HS-5 (cell line): ENCODE measurements at places on chromosomes 12 and 14.

- DNase-seq = no peak
These were observed 73.4 kb upstream of the ETV6 start for GRCh38 chr12:11576104-11576503.

DNA sequence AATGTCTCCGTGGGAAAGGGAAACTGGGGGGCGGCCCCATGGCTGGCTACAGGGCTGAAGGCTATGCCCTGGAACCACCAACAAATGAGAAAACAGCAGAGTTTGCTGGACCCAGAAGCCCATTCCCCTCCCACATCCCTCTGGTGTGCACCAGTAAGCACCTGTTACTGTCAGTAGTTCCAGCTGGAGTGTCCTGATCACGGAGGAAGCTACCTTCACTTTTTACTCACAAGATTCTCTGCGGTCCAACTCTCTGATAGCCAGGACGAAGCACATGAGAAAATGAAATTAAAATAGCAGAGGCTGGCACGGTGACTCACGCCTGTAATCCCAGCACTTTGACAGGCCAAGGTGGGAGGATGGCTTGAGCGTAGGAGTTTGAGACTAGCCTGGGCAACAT is 22.7 kb upstream of the MEG3 start:
- no peak for DNase-seq

DNA sequence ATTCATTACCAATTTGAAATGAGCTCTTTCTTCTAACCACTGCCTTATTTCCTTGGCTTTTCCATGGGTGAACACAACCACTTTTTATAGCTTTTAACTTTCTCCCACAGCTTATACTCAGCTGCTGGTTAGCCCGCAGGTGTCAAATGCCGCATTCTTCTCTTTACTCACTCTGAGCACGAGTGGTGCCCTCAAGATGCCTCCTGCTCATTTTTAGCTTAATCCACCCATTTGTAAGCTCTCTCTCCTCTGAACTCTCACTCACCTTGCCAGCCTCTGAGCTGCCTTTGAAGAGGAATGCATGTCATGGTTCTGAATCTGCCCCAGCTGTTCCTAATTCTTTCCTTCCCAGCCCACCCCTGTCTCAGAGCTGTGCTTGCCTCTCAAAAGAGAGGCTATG is 449.4 kb upstream of the PRICKLE1 start:
- no peak for DNase-seq

GRCh38 chr12:92151916-92152315 is 6.3 kb upstream of the BTG1 start:
- DNase-seq = no peak

DNA sequence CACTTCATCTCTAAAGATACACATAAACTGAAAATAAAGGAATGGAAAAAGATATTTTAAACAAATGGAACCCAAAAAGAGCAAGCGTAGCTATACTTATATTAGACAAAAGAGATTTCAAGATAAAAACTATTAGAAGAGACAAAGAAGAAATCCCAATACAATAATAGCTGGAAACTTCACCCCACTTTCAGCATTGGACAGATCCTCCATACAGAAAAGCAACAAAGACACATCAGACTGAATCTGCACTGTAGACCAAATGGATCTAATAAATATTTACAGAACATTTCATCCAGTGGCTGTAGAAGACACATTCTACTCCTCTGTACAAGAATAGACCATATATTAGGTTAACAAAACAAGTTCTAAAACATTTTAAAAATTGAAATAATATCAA is 117.6 kb upstream of the PDE3A start:
- DNase-seq = no peak

GRCh38 chr14:93430315-93431035 is at the start of gene UNC79:
Gene UNC79 (plus strand): TSS chr14:93430939. CDS start chr14:93431030, 91 bp downstream.
- no peak for DNase-seq

GRCh38 chr14:76902591-76902990 is 76.4 kb downstream of the LRRC74A start:
- DNase-seq = no peak

DNA sequence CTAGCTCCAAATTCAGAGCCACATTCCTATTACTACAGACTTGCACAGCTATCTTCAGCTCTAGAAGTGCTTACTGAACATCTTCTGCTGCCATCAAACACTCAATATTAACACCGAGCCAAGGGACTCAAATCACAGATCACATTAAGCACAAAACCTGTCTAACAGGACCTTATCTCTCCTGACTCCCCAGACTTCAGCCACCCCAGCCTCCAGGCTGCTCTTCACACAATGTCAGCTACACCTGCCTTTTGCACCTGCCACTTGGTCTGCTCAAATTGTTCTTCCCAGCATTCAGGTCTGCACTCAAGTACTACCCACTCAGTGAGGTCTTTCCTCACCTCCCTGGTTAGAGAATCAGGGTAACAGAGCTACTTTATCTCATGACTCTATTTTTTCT is 57.1 kb downstream of the GALC start:
- no peak for DNase-seq

GRCh38 chr12:132761032-132761920 is at the start of gene ANKLE2:
Gene ANKLE2 (minus strand): TSS chr12:132761832. CDS start chr12:132761798, 34 bp downstream.
- DNase-seq = peak; percentile 18

GRCh38 chr14:86915406-86915805 is 1077.6 kb downstream of the GALC start:
- DNase-seq = no peak

GRCh38 chr12:123512838-123513665 is 20.5 kb downstream of the RILPL1 start:
- no peak for DNase-seq

GRCh38 chr12:110088936-110089335 is 35.2 kb upstream of the IFT81 start:
- no peak for DNase-seq

- no peak for DNase-seq
These were observed 102.7 kb downstream of the DACT1 start for GRCh38 chr14:58740379-58740935.

DNA sequence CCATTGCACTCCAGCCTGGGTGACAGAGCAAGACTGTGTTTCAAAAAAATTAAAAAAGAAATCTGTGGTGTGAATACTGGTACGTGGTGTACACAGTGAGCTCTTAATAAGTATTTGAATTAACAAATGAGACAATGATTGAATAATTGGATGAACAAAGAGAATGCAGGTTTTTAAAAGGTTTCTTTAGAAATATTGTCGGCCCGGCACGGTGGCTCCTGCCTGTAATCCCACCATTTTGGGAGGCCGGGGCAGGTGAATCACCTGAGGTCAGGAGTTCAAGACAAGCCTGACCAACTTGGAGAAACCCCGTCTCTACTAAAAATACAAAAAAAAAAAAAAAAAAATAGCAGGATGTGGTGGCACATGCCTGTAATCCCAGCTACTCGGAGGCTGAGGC is 6.6 kb downstream of the HIF1A start:
- DNase-seq = no peak

- DNase-seq = no peak
These were observed 828.3 kb downstream of the DIO2 start for GRCh38 chr14:79383031-79383430.

- DNase-seq = no peak
These were observed 4.4 kb upstream of the FAM186B start for GRCh38 chr12:49609875-49610154.

- no peak for DNase-seq
These were observed 78.3 kb downstream of the TSHR start for GRCh38 chr14:81033698-81034240.

- no peak for DNase-seq
These were observed 96.1 kb downstream of the DAD1 start for GRCh38 chr14:22492622-22493542.

DNA sequence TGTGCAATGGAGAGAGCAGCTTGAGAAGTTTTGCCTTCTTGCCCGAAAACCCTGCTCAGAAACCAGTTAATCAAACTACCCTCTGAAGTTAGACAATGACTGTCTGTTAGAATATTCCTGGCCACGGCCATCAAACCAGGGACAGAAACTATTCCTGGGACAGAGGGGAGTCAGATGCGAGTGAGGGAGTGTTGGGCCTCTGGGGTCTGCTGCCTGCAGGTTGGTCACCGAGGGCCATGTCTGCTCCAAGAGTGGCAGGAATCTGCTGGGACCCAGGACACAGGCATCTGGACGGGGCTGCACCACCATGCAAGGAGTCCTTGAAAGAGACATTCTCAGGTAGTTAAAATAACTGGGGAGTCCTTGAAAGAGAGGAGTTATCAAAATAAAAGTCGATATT is 16.9 kb upstream of the EIF2B2 start:
- DNase-seq = no peak

GRCh38 chr12:54360717-54361456 is 3.4 kb downstream of the GPR84 start:
- no peak for DNase-seq

GRCh38 chr12:52229836-52230343 is 3.2 kb upstream of the KRT7 start:
- no peak for DNase-seq

DNA sequence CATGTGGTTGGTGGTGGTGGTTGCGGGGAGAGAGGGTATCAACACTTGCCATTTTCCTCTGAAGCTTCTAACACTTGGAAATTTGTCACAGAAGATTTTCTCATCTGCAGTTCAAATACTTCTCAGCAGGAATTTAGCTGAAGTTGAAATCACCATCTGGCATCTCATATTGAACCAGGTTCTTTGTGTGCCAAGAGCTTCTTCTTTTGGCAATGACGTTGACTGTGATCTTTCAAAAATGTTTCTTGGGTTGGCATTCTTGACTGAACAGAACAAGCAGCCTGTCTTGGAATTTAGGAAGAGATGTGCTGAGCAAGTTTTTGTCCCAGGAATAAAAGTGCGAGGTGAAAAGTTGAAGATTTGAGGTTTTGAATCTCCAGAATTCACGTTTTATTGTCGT is 8.7 kb upstream of the NIN start:
- no peak for DNase-seq

DNA sequence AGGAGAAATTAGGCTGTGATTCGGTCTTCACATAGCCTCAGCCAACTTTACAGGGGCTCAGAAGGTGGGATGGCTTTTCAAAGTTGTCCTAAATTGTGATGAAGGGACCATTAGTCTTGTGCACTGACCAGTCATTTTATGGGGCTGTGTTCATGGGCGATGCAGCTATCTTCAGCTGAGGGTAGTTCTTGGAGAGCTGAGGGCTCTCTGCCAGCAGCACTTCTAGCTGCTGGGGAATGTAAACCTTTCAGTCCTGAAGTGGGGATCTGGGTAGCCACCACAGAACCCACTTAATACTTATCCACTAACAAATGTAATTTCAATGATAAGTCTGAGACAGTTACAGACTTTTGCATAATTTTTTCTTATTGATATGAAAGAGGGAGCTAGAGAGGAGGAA is 270.6 kb downstream of the AEBP2 start:
- no peak for DNase-seq

- peak; percentile 6 for DNase-seq
These were observed 315.7 kb downstream of the NAV3 start for GRCh38 chr12:78146365-78146772.

DNA sequence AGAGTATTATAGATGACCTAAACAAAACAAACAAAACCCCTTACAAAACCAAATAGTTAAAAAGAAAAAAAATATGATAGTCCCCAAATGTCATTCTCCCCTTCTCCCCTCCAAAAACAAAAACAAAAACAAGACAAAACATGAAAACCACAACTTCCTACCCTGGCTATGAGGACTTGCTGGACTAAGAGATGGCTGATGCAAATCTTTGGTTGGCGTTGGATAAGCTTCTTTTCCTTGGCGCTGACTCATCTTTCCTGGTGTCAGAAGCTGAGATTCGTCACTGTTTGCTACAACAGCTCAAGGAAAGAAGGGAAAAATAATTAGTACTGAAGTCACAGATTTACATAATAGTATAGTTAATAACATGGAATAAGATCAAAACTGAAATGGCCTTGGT is 102.5 kb upstream of the BBS10 start:
- peak; percentile 78 for DNase-seq

- no peak for DNase-seq
These were observed 612 bp downstream of the TRAPPC6B start for GRCh38 chr14:39169541-39169900.

GRCh38 chr12:13211191-13211858 is 14.8 kb downstream of the EMP1 start:
- no peak for DNase-seq

DNA sequence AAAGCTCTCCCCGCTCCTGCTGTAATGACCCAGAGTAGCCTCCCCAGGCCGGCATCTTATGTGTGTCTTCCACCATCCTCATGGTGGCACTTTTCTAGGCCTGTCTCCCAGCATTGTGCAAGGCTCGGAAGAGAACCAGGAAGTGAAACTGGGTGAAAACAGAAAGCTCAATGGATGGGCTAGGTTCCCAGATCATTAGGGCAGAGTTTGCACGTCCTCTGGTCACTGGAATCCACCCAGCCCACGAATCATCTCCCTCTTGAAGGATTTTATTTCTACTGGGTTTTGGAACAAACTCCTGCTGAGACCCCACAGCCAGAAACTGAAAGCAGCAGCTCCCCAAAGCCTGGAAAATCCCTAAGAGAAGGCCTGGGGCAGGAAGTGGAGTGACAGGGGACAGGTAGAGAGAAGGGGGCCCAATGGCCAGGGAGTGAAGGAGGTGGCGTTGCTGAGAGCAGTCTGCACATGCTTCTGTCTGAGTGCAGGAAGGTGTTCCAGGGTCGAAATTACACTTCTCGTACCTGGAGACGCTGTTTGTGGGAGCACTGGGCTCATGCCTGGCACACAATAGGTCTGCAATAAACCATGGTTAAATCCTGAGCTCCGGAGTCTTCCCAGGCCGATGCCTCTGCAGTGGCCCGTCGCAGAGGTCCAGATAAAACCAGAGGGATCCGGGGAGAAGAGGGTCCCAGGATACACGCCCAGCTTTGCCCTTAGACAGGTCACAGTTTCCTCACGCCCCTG is 15.6 kb downstream of the ACVRL1 start:
- peak; percentile 34 for DNase-seq

DNA sequence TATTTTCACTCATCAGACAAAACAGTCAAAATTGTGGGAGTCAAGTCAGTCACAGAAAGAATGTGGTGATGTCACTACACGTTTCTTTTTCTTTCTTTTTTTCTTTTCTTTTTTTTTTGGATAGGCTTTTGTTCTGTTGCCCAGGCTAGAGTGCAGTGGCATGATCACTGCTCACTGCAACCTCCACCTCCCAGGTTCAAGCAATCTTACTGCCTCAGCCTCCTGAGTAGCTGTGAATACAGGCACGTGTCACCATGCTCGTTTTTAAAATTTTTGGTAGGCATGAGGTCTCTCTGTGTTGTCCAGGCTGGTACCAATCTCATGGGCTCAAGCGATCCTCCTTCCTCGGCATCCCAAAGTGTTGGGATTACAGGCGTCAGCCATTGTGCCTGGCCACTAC is 2.3 kb downstream of the CLECL1 start:
- no peak for DNase-seq

DNA sequence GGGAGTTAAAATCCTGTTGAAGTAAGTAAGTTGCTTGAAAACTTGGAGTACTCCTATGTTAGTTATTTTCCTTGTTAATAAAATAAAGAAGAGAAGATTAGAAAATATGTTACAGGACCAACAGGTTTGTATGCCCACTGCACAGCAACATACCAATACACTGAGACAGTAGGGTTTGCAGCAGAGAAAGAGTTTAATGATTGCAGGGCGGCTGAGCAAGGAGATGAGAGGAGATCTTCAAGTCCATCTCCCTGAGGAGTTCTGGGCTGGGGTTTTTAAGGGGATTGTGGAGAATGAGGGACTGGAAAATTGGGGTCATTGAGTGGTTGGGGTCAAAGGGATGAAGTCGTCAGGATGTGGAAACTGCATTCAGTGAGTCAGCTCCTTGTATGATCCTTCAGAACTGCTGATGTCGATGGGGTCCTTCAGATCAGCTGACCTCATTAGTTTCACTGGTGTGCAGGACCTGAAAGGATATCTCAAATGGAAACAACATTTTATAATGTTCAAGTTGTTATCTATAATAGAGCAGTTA is 4.3 kb upstream of the HSD17B6 start:
- no peak for DNase-seq
